ENCODE measurements at places on chromosomes 7 and 10.
A peak's percentile ranks its signal among the peaks of the same experiment; 100 is the strongest.

- DNase-seq = no peak
Measured at GRCh38 chr10:28952523-28952922, 275.2 kb downstream of the BAMBI start.

GRCh38 chr7:37352974-37353948, 95.4 kb downstream of the ELMO1 start:
- no peak for DNase-seq

- DNase-seq = peak; percentile 12
Measured at GRCh38 chr7:18610331-18610948, 114.9 kb downstream of the HDAC9 start.

DNA sequence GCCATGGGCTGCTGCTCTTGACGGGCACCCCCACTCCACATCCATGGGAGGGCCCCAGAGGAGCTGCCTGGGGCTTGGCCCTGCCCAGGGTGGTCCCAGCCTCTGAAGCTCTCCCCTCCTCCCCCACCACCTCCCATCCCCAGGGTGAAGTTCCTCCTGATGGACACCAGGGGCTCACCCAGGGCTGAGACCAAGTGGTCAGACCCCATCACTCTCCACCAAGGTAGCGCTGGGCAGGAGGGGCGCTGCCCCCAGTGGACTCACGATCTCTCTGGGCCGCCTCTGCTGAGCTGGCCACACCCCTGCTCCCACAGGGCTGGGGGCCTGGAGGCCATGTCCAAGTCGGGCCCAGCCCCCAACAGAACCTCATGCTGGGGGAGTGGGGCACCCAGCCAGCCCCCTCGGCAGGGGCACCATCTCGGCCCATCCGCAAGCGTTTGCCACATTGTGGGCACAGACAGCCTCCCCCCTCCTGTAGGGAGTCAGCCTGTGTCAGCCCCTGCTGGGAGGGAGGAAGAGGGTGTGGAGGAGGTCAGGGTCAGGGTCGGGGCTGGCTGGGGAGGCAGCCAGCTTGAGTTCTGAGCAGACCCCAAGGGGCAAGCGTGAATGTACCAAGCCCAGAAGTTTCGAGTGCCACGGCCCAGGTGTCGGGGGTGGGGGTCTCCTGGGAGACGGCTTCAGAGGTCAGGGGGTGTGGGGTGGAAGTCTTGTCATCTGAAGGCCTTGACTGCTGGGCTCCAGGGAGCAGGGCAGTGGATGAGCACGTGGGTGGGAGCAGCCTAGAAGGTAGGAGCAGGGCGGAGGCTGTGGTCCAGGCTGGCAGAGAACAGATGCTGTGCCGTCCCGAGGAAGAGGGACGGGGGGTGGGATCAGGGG, 2.8 kb downstream of the UPK3B start:
- no peak for DNase-seq

DNA sequence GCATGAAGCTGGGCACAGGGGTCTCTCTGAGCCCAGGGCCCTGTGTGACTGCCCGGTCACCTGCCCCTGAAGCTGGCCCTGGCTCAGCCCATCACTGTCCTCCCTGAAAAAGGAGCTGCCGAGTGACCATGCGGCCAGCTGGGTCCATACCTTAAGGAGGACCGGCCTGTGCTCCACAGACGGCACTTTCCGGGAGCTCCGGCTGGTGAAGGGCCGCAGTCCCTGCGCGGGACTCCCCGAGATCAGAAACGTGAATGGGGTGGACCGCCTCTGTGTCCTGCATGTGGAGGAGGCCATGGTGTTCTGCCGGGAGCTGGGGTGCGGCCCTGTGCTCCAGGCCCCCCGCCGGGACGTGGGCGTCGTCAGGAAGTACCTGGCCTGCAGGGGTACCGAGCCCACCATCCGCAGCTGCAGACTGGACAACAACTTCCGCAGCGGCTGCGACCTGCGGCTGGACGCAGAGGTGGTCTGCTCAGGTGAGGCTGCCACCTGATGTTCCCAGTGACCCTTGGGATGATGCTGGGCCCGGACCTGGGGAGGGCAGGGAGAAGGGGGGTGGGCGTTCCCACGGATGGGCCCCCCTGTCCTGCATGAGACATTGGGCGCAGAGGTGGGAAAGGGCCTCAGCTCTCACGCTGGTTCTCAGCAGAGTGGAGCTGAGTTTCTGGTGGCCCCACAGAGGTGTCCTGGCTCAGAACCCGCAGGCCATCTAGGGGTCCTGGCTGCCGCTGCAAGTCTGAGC, 3.5 kb downstream of the SCART1 start:
- no peak for DNase-seq

- no peak for DNase-seq
Measured at GRCh38 chr10:21315645-21316220, 209.7 kb downstream of the SKIDA1 start.

- DNase-seq = no peak
Measured at GRCh38 chr7:11317766-11318165, 344.1 kb downstream of the PHF14 start.

GRCh38 chr7:2330493-2330892, 16.3 kb upstream of the SNX8 start:
- no peak for DNase-seq

- DNase-seq = no peak
Measured at GRCh38 chr7:128672927-128673517, 930 bp downstream of the GARIN1A start.

DNA sequence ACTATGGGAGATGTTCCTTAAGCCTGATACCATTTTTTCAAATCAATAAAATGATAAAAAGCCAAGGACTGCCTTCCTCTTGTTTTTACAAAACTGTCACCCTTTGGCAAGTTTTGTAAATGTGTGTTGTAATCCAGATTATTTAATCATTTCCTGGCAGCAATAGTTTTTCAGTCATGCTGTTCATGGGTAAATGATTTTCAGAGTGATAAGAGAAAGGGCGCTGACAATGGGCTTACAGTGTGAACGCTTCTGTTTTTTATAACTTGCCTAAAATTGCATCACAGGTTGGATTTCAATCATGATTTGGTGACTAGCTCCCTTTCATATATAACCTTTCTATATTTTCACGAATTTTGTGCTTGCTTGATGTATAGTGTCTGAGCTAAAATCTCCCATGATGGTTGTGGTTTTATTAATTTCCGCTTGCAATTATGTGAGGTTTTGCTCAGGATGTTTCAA, 19.0 kb upstream of the DMBT1 start:
- no peak for DNase-seq

DNA sequence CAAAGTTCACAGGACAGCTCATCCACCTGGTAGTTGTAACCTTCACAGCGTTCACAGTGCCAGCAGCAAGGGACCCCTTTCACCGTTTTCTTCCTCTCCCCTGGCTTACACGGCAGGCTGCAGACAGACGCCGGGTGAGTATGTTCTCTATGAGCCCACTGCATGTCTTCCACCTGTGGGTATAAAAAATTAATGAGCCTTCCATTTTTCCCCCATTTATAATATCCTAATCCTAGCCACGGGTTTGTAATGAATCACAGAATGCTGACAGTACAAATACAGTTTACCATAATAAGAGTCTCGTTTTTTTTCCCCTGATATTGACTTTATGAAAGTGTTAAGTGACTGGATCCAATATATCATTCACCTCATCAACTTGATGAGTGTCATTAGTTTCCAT, 719.0 kb downstream of the GRM8 start:
- peak; percentile 66 for DNase-seq

Data from NCI-H2081 (cell line).